Epithelial cell of esophagus (primary cell): ENCODE measurements at places on chromosomes 16 and 17.

- peak; percentile 84 for DNase-seq
These were observed 122.4 kb downstream of the HIC1 start for GRCh38 chr17:2177235-2177811.

DNA sequence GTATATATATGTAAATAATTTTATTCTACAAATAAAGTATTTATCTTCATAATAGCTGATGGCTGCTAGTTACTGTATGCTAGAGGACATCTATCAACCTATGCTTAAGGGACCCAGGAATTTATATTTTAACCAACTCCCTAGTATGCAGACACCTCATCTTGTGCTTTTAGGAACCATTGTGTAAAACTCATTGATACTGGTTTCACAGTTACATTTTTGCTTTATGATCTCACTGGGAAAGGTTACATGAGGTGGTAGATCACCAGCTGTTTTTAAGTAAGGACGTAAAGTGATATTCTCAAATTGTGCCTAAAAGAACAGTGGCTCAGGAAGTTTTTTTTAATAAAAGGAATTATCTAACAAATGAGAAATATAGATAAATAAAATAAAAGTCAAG, 56.4 kb downstream of the VMP1 start:
- peak; percentile 93 for DNase-seq

DNA sequence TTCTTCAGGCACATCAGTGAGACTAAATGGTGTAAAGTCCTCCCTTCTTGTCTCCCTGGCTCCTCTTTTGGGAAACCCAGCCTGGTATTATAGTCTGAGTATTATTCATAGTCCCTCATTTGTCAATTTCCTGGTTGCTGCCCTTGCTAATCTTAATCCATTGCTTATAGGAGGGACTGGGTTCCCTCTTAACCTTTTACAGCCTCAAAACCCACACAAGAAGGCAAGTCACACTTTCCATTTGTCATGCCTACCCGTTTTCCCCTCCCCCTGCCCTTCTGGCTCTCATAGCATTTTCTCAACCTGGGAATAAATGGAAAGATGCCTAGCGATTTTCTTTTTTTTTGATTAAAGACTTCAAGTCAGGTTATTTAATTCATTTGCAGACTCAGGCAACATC, 124.8 kb downstream of the MAP2K6 start:
- no peak for DNase-seq

DNA sequence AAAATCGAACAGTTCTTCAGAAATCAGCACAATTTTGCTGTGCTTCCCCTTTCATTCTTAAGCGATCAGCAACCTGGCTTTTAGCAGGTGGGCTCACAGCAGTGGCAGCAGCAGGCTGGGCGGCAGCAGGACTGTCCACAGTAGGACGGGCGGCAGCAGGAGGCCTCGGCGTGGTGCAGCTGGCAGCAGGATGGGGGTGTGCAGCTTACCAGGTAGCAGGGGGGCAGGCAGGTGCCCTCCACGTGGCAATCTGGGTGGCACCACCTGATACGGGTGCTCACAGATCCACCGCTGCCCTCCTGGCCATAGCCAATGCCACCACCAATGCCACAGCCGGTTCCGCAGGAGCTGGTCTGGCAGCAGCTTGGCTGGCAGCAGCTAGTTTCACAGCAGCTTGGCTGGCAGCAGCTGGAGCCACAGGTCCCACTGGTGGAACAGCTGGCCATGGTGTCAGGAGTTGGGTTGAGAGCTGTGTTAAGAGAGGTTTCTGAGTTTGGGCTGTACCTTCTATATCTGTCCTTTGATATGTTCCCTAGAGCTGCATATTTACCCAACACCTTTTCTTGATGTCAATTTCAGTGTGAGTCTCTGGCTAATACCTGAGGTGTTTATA, at the start of gene KRTAP1-4:
Gene KRTAP1-4 (minus strand): TSS at position 563 of the 613 bp plus-strand sequence. CDS start 117 bp downstream, at position 446.
- DNase-seq, result no peak

DNA sequence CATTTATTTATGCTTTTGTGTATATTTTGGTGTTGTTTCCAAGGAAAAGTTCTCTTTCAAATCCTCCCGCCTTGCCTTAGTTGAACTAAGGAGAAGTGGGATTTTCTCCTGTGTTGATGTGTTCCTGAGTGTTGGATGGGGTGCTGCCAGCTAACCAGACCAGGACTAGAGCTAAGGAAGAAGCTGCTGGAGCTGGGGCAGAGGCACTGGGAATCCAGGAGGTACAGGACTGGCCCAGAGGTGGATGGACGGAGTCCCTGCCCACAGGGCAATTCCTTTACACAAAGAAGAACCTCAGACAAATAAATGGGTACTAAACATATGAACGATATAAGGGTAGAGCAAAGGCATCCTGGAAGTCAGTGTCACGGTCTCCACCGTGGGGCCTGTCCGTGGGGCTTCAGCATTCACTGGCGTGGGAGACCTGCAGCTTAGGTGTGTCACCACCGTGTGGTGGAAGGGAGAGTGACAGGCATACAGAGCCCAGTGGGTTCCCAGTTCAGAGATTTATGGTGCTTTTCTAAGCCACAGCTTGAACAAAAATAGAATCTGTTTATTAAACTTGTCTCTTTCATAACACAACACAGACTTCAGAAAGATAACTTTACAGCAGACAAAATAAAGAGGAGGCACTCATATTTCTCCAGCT, 270.7 kb downstream of the NTN1 start:
- DNase-seq, result peak; percentile 40

DNA sequence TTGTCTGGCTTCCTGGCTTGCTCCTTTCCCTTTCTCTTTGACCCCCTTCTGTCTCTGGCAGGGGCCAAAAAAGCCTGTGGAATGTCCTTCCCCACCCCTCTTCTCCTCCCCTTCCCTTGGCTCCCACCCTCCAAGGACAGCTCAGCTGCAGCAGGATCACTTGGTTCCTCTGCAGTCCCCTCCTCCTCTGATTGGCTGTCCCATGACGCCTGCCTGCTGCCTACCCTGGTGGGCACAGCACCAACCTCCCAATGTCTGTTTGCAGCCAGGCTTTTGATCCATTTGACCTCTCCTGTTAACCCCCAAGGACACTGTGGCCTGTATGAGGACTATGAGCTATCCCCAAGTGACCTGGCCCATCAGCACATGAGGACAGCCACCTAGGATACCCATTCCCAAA, 14.8 kb upstream of the MTMR4 start:
- DNase-seq, result no peak
